Cortex of kidney (tissue), 1 donor: ENCODE measurements at places on chromosomes 11 and 22.

GRCh38 chr11:4049006-4049405 lies 45.6 kb upstream of the RRM1 start:
- DNase-seq, result no peak

DNA sequence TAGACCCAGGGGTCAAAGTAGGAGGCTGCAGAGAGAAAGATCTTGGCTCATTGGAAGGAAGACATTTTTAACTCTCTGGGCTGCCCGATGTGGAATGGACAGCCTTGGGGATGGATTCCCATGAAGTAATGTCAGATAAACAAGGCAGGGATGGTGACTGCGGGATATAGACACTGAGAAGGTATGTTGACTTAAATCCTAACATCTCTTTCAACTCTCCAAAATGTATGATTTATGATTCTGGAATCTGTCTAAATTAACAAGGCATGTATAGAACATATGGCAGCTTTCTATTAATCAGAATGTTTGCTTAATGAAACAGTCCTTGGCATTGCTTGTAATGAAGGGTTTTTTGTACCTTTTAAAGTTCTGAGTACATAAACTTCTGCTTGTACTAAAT lies 56.1 kb upstream of the VSTM5 start:
- no peak for DNase-seq

GRCh38 chr11:134531327-134532130 lies 119.5 kb upstream of the B3GAT1 start:
- no peak for DNase-seq

GRCh38 chr11:113446112-113446511 lies 29.1 kb downstream of the DRD2 start:
- no peak for DNase-seq

GRCh38 chr22:42399315-42400271 lies 32.6 kb downstream of the NFAM1 start:
- DNase-seq, result no peak
